ENCODE measurements at places on chromosomes 16 and 17. TPM values are rescaled to one million over a fixed set of nuclear protein-coding genes. Genes with fewer than 3 reads are reported as not detected.

DNA sequence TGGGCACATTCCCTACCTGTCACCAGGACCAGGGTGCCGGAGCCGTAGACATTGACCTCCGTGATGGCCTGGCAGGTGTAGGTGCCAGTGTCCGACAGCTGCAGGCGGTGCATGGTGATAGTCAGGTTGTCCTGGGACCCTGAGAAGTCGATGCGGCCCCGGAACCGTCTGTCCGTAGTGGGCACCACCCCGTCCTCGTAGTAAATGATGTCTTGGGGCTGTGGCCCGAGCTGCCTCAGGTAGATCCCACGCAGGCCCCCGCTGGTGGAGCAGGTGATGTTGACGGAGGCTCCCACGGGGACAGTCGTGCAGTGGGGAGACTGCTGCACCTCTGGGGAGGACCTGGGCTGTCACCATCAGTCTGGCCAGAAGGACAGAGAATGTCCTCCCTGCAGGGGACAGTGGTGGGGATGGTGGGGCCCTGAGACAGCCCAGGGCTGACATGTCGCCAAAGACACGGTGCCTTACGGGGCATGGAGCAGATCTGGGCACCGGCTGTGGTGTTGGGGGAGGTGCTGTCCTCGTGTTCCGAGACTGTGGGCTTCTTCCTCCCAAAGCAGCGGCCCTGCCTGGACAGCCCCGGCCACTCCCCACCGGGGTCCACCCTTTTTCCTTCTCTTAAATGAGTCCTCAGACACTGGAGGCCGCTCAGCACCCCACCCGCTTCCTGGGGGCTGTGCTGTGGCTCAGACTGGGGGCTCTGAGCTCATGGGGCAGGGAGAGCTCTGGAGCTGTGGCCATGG lies 586 bp downstream of the CD7 start:
- DNase-seq, result no peak
- H3K4me1 ChIP-seq, result peaks cover 5% of the 10 kb centered on the region
- H3K27ac ChIP-seq, result no peak overlapping the region
- H3K4me3 ChIP-seq, result no peak overlapping the region

GRCh38 chr16:20920799-20921198 lies 20.2 kb downstream of the LYRM1 start:
- no peaks in the 10 kb centered on the region for H3K36me3 ChIP-seq
- DNase-seq, result no peak
- H3K27me3 ChIP-seq, result no peaks in the 10 kb centered on the region
- no peak overlapping the region for H3K4me3 ChIP-seq

DNA sequence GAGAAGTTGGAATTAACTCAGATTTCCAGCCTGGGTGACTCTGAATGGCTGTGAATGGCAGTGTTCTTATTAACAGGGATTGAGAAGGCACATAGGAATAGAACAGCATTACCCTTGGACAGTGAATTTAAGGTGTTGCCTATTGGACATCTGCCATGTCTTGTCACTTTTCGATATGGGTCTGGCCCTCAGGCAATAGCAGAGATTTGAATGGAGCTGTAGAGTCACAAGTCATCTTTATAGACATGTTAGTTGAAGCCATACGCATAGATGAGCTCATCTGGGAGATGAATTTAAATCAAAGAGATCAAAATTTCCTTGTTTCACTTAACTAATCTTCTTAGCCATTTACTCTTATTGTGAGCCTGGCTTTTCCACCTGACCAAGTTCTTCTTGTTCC lies 14.9 kb upstream of the DHRS11 start:
- H3K4me3 ChIP-seq, result no peak overlapping the region
- DNase-seq, result no peak

GRCh38 chr16:14150796-14151195 lies 79.7 kb downstream of the MRTFB start:
- no peak overlapping the region for H3K4me3 ChIP-seq
- H3K4me1 ChIP-seq, result 0 out of 2 replicates have a peak, but pooled peaks cover 8% of the 10 kb centered on the region
- no peak for DNase-seq

DNA sequence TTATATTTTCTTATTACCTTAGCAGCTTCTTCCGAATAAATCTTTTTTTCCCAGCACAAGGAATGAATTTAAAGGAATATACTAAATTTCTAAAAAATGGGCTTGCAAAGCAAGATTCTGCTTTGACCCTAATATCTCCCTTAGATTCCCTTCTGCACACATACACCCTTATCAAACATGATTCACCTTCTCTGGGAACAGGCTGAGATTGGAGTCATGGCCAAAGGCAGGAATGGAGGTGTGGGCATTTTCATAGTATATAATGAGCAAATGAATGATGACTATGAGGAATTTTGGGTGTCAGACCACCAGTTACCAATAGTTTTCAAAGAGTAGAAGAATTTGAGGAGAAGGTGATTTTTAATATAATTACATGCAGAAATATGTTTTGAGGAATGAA lies 231.3 kb upstream of the CDH11 start:
- H3K27me3 ChIP-seq, result no peaks in the 10 kb centered on the region
- no peaks in the 10 kb centered on the region for H3K36me3 ChIP-seq
- no peak overlapping the region for H3K27ac ChIP-seq
- DNase-seq, result no peak
- peaks cover 8% of the 10 kb centered on the region for H3K4me1 ChIP-seq
- H3K4me3 ChIP-seq, result no peak overlapping the region

- H3K27ac ChIP-seq, result no peak overlapping the region
- H3K4me3 ChIP-seq, result no peak overlapping the region
- H3K4me1 ChIP-seq, result peaks cover 9% of the 10 kb centered on the region
- H3K36me3 ChIP-seq, result no peaks in the 10 kb centered on the region
- peak; percentile 91 for DNase-seq
These were observed 18.3 kb upstream of the GNA13 start for GRCh38 chr17:65074778-65075250.

DNA sequence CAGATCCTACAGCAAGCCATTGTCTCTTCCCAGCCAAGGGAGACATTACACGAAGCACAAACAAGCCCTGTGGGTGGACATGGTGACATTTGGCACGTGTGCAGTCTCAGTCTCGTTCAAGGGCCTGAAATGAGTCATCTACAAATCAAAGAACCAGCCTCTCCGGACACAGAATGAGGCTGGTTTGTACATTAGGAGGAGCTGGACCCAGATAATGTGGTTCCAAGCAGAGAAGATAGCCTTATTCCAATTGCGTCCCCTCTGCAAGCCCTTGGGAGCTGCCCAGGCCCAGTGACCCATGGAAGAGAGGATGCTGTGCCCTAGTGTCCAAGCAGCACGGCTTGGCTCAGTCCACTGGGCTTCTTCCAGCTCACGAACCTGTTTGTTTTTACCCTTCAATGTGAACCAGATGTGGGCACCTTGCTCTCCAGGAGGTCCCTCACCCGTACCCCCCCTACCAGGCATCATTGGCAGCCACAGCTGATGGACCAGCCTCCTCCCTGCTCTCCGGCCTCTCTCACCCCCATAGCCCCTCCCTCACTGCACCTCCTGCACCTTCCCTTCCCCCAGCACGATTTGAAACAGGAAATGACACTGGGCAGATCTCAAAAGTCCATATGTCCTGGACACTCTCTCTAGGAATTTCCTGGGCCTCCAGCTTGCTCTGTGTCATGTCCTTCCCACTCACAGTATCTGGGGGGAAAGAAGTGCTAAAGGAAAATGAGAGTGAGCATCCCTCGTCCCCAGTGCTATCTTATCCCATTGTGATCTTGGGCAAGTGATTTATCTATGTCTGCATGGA lies 26.2 kb downstream of the KPNA2 start:
- no peaks in the 10 kb centered on the region for H3K36me3 ChIP-seq
- no peak overlapping the region for H3K4me3 ChIP-seq
- H3K4me1 ChIP-seq, result no peaks in the 10 kb centered on the region

DNA sequence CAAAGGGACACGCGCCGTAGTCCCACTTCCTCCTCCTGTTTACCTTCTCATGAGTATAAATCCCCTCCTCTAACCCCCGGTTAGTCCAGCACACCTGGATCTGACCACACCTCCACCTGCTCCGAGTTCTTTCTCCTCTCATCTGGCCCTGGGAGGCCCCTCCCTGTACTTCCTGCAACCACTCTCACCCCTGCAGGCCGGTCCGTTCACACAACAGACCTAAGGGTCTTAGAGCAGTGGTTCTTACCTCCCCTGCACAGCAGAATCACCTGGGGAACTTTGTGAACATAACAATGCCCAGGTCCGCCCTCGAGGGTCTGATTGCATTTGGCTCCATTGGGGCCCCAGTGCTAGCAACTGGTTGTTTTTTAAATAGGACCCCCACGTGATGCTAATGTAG lies 24.8 kb downstream of the TMEM114 start:
- DNase-seq, result no peak
- no peaks in the 10 kb centered on the region for H3K36me3 ChIP-seq
- H3K27me3 ChIP-seq, result no peaks in the 10 kb centered on the region
- H3K27ac ChIP-seq, result no peak overlapping the region

- H3K36me3 ChIP-seq, result peaks cover 47% of the 10 kb centered on the region
- H3K27me3 ChIP-seq, result no peaks in the 10 kb centered on the region
- H3K27ac ChIP-seq, result no peak overlapping the region
- DNase-seq, result no peak
- H3K4me1 ChIP-seq, result no peaks in the 10 kb centered on the region
- no peak overlapping the region for H3K4me3 ChIP-seq
These were observed 9.9 kb downstream of the CASC3 start for GRCh38 chr17:40150276-40150675.

DNA sequence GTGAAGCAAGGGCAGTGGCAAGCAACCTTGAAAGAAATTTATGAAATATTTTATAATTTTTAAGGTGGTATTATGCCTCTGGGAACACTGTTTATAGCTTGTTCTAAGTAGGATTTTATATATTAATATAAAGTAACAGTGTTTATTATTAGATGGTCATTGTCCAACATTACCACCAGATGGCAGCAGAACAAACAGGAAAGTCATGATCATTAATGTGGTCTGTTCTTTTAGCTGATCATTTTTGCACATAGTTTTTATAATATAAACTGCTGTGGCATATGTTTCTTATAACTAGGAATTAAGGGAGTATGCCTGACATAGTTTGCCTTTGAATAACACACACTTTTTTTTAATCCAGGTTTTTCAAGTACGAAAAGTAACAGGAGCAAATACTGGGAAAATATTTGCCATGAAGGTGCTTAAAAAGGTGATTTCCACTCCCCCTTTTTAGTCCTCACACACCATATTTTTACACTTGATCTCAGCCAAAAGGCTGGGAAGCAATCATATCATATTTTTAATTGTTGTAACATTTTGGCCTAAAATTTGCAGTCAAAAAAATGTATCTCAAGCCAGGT lies 21.4 kb downstream of the RPS6KB1 start:
- H3K4me1 ChIP-seq, result no peaks in the 10 kb centered on the region
- H3K27ac ChIP-seq, result no peak overlapping the region
- H3K27me3 ChIP-seq, result no peaks in the 10 kb centered on the region
- no peak overlapping the region for H3K4me3 ChIP-seq
- peaks cover 28% of the 10 kb centered on the region for H3K36me3 ChIP-seq
- peak; percentile 75 for DNase-seq

DNA sequence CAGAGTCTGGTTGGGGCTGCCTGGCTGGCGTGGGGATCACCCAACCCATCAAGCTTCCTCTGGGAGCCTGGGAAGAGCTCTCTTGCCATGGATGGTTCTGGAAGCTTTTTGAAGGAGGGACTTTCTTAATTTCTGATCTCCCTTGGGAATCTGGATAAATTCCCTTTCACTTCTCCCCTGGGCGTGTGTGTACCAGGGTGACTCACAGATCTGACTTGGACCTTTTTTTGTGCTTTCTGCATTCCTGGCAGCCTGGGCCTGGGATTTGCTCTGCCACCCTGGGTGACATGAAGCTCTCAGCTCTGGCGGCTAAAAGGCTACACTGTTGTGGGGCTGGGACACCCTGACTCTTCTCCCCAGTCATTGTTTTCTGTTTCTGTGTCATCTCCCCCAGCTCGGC lies 70.1 kb downstream of the ABCC1 start:
- H3K4me1 ChIP-seq, result peaks cover 28% of the 10 kb centered on the region
- H3K27ac ChIP-seq, result peak overlapping the region; percentile 83
- no peak for DNase-seq
- H3K27me3 ChIP-seq, result no peaks in the 10 kb centered on the region
- H3K36me3 ChIP-seq, result peaks cover 30% of the 10 kb centered on the region
- no peak overlapping the region for H3K4me3 ChIP-seq

Gene TBC1D3G
- polyA plus RNA-seq, result not detected

Gene CCR7
- polyA plus RNA-seq, result not detected

All from SK-N-SH (cell line).